ENCODE measurements at places on chromosomes 2 and 18. TPM values are rescaled to one million over a fixed set of nuclear protein-coding genes. Genes with fewer than 3 reads are reported as not detected.

DNA sequence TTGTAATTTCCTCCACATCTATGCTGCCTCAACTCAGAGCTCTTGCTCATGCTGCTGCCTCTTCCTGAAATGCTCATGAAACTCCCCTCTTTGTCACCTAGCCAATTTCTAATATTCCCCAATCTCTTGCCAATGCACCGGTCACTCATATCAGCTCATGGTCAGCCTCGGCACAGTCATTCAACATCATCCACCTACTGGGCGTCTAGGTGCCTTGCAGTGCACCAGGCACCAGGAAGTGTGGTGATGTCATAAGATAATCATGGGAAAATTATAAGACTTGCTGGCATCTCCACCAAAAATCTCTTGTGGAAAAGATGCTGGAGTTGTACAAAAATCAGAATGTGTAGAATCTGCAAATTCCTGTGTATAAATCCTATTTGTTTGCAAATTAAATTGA, 52.6 kb upstream of the RAB27B start:
- DNase-seq: no peak

The FEV gene
- not detected for total RNA-seq

The ABCG5 gene
- total RNA-seq: not detected

The R3HDM1 gene
- total RNA-seq: 19.4 TPM

DNA sequence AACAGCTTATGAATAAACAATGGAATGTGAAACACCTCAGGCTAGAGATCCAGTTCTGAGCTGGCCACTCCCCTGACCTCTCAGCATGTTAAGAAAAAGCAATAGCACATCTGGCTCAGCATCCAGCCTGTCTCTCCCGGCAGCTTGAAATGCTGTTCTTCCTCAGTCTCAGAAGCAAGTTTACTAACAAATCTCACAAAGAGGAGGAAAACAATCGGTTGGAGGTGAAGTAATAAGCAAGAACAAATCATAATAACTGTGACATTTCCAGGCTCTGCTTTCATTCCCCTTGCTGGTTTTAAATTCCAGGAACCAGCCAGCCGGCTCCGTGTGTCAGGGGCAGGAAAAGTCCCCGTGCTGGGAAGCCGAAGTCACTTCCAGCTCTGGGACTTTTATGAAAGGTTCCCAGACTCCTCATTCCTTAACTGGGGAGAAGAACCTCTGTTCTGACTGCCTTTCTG, 133.9 kb upstream of the ARL4C start:
- DNase-seq: no peak

- no peak for DNase-seq
These were observed 360.5 kb upstream of the PIK3C3 start for GRCh38 chr18:41594582-41594981.

- no peak for DNase-seq
These were observed 58.7 kb downstream of the FAM124B start for GRCh38 chr2:224343226-224343625.

GRCh38 chr2:240916571-240917008, 10.5 kb downstream of the CROCC2 start:
- peak; percentile 85 for DNase-seq

DNA sequence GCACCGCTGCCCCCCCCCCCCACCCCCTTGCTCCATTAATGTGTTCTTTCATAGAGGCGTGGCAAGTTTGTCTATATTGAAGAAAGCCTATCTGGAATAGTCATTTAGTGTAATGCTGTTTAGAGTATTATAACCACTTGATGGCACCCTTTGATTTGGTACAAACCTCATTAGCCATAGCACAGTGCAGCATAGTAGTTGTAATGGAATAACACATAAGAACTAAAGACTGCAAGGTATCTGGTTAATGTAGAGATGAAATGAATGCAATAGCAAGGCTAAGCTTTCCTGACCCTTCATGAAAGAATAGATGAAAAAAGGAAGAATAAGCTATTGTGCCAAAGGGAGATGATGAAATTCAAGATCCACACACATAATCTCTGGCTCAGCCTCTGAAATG, 81.9 kb downstream of the EHBP1 start:
- no peak for DNase-seq

GRCh38 chr2:237465515-237466148, 21.4 kb upstream of the MLPH start:
- no peak for DNase-seq

The LYPD6B gene
- total RNA-seq: not detected

The CRYGC gene
- not detected for total RNA-seq

- no peak for DNase-seq
These were observed 63.2 kb upstream of the IGFBP5 start for GRCh38 chr2:216758256-216759155.

DNA sequence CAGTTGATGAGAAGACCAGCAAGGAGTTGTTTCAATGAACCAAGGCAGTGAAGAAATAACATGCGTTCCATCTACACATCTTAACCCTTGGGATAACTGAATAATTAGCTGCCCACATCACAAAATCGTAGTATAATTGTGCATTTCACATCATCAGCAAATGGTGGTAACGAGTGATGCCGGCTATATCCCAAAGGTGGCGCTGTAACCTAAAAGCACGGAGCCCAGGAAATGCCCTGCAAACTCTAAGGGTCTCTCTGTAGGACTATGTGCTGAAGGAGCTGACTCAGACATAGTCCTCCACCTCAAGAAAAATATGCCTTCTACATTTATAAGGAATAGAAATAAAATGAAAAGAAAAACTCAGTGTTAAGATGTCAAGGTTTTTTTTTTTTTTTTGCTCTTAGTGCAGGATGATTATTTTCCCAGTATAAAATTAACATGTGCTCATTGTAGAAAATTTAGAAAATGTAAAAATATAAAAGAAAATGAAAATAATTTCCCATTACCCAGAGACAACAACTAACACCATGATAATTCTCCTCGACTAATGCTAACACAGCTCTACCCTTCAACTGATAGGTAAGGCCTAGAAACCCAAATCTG, 23.1 kb upstream of the DSG3 start:
- DNase-seq: no peak

- DNase-seq: no peak
These were observed 65.0 kb upstream of the DSC1 start for GRCh38 chr18:31227497-31228229.

DNA sequence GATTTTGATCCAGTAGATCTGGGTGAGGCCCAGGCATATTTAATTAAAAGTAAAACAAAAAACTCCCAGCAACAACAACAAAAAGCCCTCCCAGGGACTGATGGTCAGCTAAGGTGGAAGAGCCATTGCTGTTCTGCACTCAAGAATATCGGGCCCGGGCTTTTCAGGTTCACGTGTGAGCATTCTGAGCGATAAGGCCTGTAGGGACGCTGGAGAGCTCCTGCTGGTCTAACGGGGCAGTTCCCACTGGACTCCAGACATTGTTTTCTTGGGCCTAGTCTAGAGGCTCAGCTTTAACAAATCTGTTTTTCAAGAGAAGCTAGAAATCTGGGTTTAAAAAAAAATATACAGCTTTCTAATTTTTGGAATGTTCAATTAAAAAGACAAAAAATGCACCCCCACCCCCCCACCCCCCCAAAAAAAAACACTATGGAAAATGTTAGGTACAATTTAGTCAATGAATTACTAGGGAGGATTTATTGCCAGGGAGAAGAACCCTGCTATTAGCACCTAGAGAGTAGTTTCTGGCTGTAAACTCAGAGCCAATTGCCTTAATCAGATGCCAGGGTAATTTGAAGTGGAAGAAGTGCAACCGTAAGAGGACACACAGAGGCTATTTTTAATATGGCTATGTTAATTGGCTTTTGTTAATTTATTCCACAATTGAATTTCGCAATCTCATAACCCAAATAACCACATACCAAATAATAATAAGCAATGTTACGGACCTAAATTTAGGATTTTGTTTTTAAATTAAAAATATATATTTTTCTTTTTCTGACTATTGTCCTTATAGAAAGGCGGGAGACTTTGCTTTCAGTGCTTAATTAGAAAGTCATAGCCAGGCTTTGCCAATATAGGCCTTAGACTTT, 78.9 kb downstream of the MAP4K4 start:
- DNase-seq: no peak

GRCh38 chr18:10685484-10685883, 159.7 kb downstream of the NAPG start:
- no peak for DNase-seq

DNA sequence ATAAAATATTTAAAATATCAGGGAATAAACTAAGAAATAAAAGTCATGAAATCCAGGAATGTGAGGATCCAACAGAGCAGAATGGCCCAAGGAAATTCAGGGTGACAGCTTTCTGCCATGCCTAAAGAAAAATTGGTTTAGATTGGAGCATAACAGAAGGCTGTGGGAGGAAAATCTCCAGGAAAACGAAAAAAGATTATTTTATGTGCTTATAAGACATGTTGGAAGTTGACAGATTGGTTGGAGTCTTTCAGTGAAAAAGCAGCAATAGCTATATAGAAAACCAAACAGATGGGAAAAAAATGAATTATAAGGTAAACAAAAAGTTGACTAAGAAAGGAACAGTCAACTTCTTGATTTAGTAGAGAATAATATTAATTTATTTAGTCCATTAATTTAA, 203.9 kb downstream of the ZRANB3 start:
- DNase-seq: no peak

GRCh38 chr2:131038258-131039100, 54.8 kb downstream of the FAM168B start:
- peak; percentile 13 for DNase-seq

DNA sequence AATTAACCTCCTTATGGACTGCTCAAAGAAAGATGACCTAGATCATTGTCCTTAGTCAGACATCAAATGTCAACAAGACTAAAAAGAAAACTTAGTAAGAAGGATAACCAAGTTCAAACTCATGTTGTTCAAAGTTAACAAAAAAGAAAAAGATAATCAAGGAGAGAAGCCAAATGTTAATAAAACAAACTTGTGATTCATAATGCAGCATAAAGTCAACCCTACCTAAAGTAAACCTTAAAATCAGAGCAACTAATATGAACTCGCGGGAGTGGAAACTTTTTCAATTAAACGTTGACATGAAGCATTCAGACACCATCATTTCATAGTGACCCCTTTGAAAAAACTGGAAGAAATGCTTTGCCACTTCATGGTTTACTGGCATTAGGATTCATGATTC, 52.9 kb downstream of the DNER start:
- DNase-seq: no peak

DNA sequence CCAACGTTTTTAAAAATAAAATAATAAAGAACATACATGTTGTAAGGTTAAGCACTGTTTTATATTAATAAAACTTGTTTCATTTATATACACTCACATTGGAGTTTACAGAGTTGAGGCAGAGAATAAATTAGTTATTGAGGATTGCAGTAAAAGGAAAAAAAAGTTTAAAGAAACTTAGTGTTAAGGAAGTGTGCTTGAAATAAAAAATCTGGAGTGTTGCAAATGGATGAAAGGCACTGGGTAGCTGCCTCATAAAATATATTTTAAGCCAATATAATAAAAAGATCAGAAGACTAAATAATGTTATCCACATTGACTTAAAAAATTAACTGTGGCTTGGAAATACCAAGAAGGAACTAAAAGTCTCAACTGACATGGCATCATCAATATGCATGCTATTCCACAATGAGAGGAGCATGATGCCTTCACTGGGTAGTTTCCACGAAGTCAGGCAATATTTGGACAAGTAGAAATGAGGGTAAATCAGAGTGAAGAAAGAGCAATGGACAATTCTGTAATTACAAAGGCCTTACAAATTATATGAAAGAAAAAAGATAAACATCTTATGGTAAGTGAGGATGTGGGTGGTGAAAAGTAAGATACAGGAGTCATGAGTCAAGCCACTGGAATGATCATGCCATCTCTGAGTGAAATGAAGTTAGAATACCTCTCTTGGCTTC, 2.5 kb downstream of the GALNT3 start:
- DNase-seq: no peak

The OR6B3 gene
- total RNA-seq: not detected

GRCh38 chr2:10655499-10656225, 34.1 kb downstream of the NOL10 start:
- no peak for DNase-seq

DNA sequence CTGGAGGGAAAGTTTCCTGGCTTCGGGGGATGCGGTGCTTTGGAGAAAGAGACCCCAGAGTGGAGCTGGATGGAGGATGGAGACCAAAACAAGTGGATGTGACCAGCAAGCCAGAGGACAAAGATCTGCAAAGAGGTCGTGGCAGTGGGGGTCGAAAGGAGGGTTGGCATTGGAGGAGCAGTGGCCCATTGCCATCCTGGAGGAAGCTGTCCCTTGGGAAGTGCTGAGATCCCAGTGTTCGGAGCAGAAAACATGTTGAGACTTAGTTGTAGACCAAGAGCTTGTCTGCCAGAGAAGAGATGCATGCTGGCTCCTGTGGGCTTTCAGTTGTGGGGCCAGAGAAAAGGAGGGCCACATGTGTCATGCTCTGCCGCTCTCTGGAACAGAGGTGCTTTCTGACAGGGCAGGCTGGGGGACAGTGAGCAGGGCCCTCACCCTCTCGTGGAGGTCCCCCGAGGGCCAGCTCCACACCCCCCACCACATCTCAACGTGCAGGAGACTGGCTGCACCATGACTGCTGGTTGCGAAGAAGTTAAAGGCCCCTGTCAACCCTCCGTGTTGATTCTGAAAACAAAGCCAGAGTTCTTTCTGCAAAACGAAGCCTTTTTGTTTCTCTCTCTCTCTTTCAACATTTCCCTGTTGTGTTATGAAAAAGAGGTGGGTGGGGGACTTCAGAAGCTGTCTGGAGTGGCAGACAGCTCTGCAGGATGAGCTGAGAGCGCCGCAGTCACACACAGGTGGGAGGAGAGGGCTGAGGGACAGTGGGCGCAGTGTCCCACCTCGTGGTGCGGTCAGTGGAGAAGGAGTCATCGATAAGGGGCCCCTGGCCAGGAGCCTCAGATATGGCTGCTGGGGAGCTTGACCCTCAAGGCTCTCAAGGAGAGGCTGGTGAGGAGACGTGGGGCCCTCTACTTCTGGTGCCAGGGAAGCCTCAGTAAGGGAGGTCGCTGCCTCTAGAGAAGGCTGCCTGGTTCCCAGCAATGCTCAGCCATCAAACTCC, 77.6 kb upstream of the BCL2L11 start:
- no peak for DNase-seq

The SIGLEC15 gene
- total RNA-seq: not detected

GRCh38 chr2:107801498-107801897, 25.2 kb upstream of the RGPD4 start:
- no peak for DNase-seq

The MROH2A gene
- total RNA-seq: not detected

GRCh38 chr2:88831071-88831791, 139.8 kb downstream of the RPIA start:
- no peak for DNase-seq

The CD8B2 gene
- not detected for total RNA-seq

The MAPK4 gene
- 64.4 TPM for total RNA-seq

The LRATD1 gene
- 0.80 TPM for total RNA-seq

DNA sequence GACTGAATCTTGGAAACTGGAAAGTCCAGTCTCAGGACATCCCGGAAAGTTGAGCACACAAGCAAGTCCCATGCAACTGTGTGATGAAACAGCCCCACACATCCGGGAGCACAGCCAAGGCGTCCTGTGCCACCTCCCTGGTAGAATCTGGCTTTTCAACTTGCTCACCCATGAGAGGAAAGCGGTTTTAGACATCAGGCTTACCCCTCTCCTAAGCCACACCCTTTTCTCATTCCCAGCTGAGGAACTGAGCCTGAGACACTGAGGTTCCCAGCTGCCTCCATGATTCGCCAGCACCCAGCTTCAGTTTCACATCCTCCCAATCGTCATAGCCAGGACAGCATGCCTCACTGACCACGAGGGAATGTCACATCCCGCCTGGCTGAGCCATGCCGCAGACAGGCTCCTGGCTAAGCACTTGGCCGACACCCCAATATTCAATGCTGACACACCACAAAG, 60.3 kb downstream of the STEAP3 start:
- peak; percentile 71 for DNase-seq
